ENCODE measurements at places on chromosomes 1 and 21.

GRCh38 chr1:41360074-41360785 is 1.0 kb upstream of the FOXO6 start:
- ATAC-seq, result no peak

- no peak for ATAC-seq
Observed at GRCh38 chr1:202248861-202249260, 55.3 kb downstream of the LGR6 start.

DNA sequence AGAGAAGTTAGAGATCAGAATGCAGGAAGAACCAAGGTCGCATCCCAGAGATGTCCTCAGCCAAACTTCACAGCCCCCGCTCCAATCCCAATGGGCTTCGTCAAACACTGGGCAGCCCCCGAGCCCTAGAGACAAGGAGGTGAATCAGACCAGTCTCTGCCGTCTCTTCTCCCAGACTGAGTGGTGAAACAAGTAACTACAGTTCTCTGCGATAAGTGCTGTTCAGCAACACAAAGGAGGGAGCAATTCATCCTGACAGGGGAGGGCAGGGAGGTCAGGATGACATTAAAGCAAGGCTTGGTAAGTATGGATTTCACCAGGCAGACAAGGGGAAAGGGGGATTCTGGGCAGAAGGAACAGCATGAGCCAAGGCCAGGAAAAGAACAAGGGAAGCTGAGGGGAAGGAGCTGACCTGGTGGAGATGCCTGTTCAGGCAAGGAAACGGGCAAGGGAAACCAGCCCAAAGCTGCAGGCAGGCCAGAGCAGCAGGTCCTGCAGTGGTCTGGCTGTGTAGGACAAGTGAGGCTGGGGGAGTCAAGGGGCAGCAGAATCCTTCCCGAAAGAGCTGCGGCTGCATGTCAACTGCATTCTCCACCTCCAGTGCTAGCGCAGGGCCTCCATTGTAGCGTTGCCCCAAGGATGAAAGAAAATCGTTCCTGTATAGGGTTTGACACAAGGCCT is 13.6 kb upstream of the ERI3 start:
- ATAC-seq, result peak; percentile 59

DNA sequence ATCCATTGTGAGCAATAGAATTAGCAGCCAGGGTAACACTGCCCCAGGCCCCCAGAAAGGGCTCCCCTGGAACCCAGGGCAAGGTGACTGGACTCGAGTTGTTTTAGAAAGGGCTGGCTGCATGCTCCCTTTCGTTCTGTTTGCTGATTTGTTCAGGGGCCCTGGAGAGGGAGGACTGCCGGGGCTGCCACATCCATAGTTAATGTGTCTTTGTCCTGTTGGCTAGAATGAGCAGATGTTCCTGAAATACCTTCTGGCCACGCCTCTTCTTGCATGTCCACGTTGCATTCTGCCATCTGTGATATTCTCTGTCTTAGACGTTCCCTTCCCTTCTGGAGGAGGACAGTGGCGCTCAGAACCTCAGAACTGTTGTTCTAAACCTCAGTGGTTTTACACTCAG is 118.8 kb downstream of the AJAP1 start:
- ATAC-seq, result no peak

GRCh38 chr1:199482426-199482825 is 545.1 kb upstream of the NR5A2 start:
- ATAC-seq, result no peak

GRCh38 chr1:209607102-209607794 is 23.7 kb downstream of the CAMK1G start:
- ATAC-seq, result peak; percentile 78

DNA sequence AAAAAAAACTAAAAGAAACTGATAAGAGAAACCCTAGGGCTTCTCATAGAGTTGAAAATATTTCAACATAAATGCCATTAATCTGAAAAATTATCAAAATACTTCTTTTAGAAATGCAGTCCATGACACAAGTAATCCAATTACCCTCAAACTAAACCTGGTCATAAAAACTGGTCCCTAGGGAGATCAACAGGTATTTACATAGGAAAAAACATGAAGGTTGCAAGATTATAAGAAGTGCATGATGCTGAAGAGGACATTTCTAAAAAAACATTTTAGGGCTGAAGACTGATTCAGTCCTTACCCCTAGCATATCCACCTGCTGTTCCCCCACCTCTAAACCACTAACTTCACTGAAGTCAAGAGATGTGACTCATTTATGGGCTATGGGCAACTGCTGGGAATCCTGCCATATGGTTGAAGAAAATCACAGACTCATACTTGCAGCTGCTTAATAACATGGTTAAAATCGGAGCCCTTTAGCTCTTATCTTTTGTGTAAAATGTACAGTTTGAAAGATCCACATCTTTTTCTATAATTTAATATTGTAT is 131.0 kb upstream of the RUNX1 start:
- ATAC-seq, result no peak

GRCh38 chr1:159941141-159941540 is 4.3 kb downstream of the IGSF9 start:
- ATAC-seq, result no peak

DNA sequence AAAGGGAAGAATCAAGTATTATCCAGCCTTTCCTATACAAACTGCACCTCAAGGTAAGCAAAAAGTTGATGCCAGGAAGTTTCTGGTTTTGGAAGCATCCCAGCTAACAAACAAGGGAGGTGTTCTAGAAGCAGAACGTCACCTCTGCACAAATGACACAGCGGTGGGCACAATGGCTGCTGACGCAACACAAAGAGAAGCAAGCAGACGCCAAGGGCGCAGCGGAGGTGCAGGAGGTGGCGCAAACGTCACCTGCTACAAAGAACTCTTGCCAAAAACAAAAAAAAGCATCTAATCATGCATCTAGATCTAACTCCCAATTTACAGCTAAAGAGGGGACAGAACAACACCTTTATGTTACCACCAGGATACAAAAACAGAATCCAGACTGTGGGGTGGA is 88.5 kb downstream of the NPHP4 start:
- no peak for ATAC-seq

- ATAC-seq, result peak; percentile 41
Observed at GRCh38 chr1:206575165-206575893, 36.9 kb downstream of the EIF2D start.

- ATAC-seq, result no peak
Observed at GRCh38 chr1:26353210-26353859, 595 bp downstream of the CRYBG2 start.

GRCh38 chr1:47572731-47573430 is 135.0 kb downstream of the FOXD2 start:
- ATAC-seq, result no peak

DNA sequence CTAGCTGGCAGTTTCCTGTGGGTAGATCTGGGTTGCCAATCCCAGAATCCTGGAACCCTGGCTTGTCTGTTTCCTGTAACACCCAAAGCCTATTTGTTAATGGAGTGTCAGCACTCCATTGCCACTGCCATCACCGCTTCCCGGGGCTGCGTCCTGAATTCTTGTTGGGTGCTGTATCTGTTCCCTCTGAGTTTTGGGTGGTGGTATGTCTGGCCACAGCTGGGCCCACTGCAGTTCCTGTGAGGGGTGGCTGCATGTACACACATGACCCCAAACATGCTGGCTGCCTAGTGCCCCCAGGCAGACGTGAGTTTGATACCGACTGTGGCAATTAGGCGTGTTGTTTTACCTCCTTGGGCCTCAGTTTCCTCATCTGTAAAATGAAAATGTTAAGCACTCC is 29.3 kb downstream of the NAV1 start:
- no peak for ATAC-seq

DNA sequence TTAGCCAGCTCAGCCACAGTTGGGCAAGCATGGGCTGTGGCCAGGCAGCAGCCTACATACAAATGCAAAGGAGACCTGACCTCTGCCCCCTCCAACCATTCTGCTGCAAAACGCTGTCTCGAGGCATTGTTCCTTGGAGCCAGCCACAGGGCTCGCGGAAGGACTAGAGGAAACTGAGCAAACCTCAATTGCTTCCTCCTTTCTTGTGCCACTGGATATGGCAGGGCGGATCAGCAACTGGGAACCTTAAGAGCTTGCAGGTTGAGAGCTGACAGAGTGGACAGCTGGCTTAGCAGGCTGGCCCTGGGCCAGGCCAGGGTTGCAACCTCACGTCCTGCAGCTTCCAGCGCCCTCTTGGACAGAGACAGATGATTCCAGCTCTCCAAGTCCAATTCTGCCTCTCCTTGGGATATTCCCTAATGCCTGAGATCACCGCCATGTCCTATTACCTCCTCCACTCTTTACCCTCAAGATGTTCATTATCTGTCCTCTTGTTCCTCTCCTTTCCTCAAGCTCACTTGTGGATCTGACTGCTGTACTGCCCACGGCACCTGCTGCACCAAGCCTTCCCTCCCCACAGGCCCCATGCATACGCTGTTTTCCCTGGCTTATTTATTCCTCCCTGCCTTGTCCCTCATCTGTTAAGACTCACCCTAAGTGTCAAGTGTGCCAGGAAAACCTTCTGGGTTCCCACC is 67.5 kb downstream of the SDC3 start:
- ATAC-seq, result peak; percentile 61

DNA sequence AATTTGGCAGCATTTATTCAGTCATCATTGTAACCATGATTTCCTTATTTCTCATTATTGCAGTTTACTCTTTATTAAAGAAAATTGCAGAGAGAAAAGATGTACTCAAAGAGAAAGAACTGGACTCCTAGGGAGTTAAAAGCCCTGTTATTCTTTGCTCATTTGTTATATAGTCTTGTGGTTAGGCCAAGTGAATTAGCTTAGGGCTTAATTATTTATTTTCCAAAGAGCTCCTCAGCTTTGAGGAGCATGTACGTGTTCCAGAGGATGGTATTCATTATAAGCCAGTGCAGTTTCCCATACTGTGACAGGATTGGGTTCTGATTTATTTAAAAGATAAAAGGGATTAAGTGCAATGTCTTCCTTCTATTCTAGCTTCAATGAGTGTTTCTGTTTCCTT is 86.4 kb downstream of the GPR161 start:
- no peak for ATAC-seq

DNA sequence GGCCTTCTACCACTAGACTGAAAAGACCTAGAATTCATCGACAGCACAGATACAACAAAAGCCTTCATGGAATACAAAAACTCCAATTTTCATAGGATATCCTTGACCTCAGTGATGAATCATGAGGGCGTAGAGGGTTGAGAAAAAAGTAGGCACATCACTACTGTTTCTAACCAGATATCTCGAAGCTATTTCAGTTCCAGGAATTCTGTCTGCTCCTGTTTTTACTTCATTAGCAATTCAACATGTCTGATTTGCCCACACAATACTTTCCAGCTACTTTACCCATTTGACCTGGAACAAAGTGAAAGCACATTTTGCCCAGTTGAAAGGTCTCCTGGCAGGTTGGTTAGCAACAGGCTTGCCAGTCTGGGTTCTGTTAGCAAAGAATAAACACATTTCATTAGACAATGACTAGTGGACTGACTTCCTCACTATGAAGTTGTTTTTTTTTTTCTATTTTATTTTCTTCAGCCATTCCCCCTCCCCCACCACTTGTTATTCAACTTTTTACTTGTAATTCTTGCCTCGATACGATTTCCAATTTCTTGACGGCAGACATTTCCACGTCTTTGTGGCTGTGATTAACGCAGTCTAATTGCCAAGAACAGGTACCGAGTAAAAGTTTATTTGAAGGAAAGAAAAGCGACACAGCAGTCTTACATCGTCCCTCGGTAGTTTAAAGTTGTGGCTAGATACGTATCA is 4.0 kb upstream of the ZBTB18 start:
- peak; percentile 9 for ATAC-seq

GRCh38 chr1:55180075-55180670 is 35.0 kb downstream of the USP24 start:
- ATAC-seq, result no peak

DNA sequence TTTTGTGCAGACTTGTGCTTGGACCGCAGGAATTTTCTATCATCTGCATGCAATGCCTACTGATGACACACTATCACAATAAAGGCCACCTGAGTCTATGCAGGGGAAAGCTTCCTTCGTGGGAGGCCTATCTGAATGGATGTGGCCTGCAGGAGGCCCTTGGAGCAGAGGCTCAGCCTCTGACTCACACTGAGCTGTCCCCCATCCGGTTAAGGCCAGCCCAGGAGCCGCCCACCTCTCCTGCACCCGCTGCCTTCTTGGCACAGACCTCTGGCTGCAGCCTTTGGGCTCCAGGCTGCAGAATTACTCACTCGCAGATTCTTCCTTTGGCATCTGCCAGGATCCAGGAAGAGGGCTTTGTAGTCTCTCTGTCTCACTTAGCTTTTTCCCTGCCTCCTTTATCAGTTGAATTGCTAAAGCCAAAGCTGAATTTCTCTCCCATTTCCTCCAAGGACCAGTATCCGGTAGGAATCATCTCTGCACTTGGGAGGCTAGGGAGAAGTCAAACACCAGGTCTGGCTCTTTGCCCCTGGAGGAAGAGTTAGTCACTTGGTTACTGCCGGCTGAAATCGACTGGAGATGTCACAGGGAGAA is 65.1 kb upstream of the JUN start:
- ATAC-seq, result peak; percentile 97

DNA sequence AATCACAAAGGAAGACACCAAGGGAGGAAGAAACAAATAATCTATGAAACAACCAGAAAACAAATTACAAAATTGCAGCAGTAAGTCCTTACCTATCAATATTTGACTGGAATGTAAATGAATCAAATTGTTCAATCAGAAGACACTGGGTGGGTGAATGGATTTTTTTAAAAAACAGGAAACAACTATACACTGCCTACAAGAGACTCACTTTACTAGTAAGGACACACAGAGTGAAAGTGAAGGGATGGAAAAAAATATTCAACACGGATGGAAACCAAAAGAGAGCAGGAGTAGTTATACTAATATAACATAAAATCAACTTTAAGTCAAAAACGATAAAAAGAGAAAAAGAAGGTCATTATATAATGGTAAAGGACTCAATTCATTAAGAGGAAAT is 6.4 kb upstream of the PRSS38 start:
- no peak for ATAC-seq

GRCh38 chr1:86365896-86366295 is 30.2 kb downstream of the ODF2L start:
- no peak for ATAC-seq

GRCh38 chr1:162070094-162070748 is 730 bp downstream of the NOS1AP start:
- ATAC-seq, result peak; percentile 17

DNA sequence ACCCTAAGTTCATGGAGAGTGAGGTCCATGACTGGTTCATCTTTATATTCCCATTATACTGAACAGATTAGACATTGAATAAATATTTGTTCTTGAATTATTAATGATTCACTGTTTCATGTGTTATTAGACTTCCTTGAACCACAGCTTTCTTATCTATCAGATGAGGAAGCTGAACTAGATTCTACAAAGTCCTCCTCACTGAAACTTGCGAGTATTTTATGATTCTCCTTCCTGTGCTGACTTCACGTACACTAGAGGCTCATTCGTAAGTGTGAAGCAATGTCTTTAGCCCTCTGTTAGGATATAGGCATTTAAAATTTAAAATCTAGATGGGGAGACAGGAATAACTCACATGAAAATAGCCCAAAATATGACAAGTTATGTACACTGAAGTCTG is 95.6 kb upstream of the IRF2BP2 start:
- no peak for ATAC-seq

DNA sequence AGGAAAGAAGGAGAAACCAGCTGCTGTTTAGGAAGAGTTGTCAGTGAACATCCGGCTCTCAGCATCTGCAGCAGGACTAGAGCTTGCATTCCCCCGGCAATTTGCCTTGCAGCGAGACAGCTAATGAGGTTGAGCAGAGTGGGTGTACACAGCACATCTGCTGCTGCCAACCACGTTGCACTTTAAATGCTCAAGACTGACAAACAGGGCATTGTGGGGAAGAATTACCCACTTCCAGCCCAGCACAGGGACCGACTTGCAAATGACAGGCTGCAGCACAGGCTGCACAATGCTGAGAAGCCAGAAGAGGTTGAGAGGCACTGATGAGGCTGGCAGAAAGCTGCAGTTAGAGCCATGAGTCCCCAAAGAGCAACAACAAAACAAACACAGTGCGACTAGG is 47.5 kb upstream of the PLA2G2C start:
- ATAC-seq, result no peak

- peak; percentile 81 for ATAC-seq
Observed at GRCh38 chr21:45981151-45982091, at the start of gene COL6A1. Gene COL6A1 (plus strand): TSS chr21:45981770. CDS start chr21:45981851, 81 bp downstream.
